Cortex of kidney (tissue), 1 donor: ENCODE measurements at places on chromosomes 16 and 17.

GRCh38 chr17:51435641-51436091 lies 175.3 kb downstream of the UTP18 start:
- no peak for DNase-seq

- no peak for DNase-seq
Observed at GRCh38 chr17:39921323-39921722, 2.9 kb upstream of the GSDMB start.

- DNase-seq, result no peak
Observed at GRCh38 chr16:71172481-71173207, 57.9 kb downstream of the HYDIN start.

DNA sequence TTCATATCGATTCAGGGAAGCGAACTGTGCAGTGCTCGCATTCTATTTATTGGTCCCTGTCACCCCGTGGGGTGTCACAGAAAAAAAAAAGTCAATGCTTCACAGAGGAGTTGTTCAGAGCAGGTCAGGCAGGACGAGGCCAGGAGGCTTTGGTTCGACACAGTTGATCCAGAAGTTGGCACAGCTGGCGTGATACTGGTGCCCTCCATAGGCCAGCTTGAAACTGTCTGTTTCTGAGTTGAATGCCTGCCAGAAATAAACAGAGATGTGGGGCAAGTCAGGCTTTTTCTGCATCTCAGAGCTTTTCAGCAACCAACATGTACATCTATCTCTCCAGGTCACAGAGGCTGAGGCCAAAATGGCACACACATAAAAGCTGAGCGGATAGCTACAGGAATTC lies 29.1 kb downstream of the DUSP14 start:
- no peak for DNase-seq

GRCh38 chr17:51613255-51613654 lies 352.9 kb downstream of the UTP18 start:
- DNase-seq, result no peak

DNA sequence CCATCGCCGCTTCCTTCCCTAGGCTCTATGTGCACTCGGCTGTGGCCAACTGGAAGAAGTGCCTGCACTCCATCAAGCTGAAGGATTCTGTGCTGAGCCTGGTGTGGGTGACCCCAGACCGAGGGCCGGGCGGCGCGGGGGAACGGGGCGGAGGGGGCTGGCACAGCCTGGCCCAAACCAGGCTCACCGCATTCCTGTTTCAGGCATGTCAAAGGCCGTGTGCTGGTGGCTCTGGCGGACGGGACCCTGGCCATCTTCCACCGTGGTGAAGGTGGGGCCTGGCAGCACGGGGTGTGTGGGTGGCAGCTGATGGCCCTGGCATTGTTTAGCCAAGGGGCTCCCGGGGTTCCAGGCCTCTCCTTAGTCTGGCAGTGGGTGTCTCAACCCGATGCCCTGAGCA lies 4.6 kb downstream of the NME3 start:
- DNase-seq, result no peak

GRCh38 chr17:58755577-58756245 lies at the start of gene PPM1E:
Gene PPM1E (plus strand): TSS chr17:58755854.
- no peak for DNase-seq

DNA sequence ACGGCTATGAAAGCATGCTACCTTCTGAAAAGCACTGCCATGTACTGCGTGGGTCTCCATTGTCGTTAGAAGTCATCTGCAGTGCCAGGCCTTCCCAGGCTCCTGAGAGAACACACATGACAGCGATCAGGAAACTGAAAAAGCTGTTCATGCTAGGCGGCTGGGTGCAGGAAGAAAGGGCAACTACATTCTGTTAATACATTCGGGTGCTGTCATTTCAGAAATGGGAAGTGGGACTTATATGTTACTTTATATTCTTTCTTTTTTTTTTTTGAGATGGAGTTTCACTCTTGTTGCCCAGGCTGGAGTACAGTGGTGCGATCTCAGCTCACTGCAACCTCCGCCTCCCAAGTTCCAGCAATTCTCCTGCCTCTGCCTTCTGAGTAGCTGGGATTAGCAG lies 19.9 kb downstream of the CFAP20 start:
- no peak for DNase-seq

GRCh38 chr17:35766903-35767510 lies 6.3 kb downstream of the C17orf50 start:
- DNase-seq, result no peak
